ENCODE measurements at places on chromosomes 16 and 17.

GRCh38 chr16:87648236-87648635 lies 45.9 kb downstream of the JPH3 start:
- H3K27ac ChIP-seq = no peak overlapping the region
- DNase-seq = no peak
- H3K4me3 ChIP-seq = no peak overlapping the region
- H3K36me3 ChIP-seq = no peaks in the 10 kb centered on the region

DNA sequence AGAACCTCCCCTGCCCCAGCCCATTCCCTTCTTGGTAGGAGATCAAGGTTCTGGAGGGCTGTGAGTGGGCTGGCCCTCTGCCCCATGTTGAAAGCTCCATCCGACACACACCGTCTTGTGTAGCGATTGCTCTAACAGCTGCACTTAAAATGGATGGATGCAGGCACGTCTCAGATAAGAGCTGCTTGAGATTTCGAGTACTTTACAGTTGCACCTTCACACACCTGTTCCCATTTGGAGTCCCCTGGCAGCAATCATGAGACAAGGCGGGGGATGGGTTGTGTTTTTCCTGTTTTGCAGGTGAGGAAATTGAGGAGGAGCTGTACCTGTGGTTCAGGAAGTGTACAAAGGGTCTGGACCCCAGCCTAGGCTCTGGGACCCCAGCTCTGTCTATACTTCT lies 25.6 kb upstream of the TAC4 start:
- no peaks in the 10 kb centered on the region for H3K27me3 ChIP-seq
- H3K27ac ChIP-seq = no peak overlapping the region
- no peak for DNase-seq
- no peaks in the 10 kb centered on the region for H3K36me3 ChIP-seq
- H3K4me3 ChIP-seq = no peak overlapping the region

DNA sequence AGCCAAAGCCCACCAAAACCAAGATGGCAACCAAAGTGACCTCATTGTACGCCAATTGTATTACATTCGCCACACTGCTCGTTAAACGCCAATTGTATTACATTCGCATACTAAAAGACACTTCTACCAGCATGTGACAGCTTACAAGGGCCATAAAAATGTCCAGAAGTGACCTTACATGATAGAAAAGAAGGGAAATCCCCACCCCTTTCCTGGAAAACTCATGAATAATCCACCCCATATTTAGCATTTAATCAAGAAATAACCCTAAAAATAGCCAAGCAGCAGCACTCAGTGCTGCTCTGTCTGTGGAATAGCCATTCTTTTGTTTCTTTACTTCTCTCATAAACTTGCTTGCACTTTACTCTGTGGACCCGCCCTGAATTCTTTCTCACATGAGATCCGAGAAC lies 25.7 kb downstream of the PSMD7 start:
- H3K27me3 ChIP-seq = no peaks in the 10 kb centered on the region
- peak; percentile 62 for DNase-seq
- H3K27ac ChIP-seq = peak overlapping the region; percentile 51
- no peak overlapping the region for H3K4me3 ChIP-seq
- peaks cover 31% of the 10 kb centered on the region for H3K36me3 ChIP-seq
- H3K4me1 ChIP-seq = peaks cover 6% of the 10 kb centered on the region

GRCh38 chr16:85593494-85594221 lies 19.5 kb upstream of the GSE1 start:
- peaks cover 2% of the 10 kb centered on the region for H3K36me3 ChIP-seq
- H3K4me3 ChIP-seq = no peak overlapping the region
- no peaks in the 10 kb centered on the region for H3K27me3 ChIP-seq

DNA sequence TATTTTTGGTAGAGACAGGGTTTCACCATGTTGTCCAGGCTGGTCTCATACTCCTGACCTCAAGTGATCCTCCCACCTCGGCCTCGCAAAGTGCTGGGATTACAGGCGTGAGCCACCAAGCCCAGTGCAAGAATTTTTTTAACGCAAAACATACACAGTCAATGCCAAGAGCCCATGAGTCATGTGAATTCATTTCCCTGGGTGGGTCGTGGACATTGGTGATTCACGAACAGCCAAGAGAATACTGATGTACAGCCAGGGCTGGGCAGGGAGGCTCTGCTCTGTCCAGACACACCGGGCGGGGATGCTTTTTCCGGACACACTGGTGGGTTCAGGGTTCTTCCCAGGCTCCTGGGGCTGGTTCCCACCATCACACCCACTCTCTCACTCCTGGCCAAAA lies 17.7 kb downstream of the SLC38A8 start:
- no peaks in the 10 kb centered on the region for H3K27me3 ChIP-seq
- no peak for DNase-seq
- no peak overlapping the region for H3K4me3 ChIP-seq
- no peaks in the 10 kb centered on the region for H3K36me3 ChIP-seq
- no peak overlapping the region for H3K27ac ChIP-seq
- peaks cover 7% of the 10 kb centered on the region for H3K4me1 ChIP-seq

- DNase-seq = no peak
- no peak overlapping the region for H3K4me3 ChIP-seq
- H3K36me3 ChIP-seq = no peaks in the 10 kb centered on the region
- no peak overlapping the region for H3K27ac ChIP-seq
- no peaks in the 10 kb centered on the region for H3K4me1 ChIP-seq
- no peaks in the 10 kb centered on the region for H3K27me3 ChIP-seq
Observed at GRCh38 chr16:80992676-80993293, 13.9 kb downstream of the CMC2 start.
